SW 1271 (cell line): ENCODE measurements at places on chromosomes 4 and X.

DNA sequence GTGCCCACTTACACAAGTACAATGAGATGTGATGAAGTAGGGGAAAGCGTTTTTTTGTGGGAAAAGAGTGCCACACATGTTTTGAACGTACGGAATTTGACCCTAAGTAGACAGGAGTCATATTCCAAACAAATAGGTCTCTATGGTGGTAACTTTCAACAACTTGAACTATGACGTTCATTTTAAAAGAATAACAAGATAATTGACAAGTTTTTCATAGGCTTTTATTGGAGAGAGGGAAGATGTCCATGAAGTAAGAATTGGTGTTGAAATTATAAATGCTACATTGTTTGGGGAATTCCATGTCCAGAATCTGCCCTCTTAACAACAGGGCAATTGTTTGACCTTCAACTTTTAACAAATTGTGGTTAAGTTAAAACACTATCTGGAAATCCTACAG lies 126.5 kb downstream of the GASK1B start:
- DNase-seq, result no peak

- DNase-seq, result no peak
Observed at GRCh38 chrX:69504626-69505612, 793 bp downstream of the NALF2 start.

DNA sequence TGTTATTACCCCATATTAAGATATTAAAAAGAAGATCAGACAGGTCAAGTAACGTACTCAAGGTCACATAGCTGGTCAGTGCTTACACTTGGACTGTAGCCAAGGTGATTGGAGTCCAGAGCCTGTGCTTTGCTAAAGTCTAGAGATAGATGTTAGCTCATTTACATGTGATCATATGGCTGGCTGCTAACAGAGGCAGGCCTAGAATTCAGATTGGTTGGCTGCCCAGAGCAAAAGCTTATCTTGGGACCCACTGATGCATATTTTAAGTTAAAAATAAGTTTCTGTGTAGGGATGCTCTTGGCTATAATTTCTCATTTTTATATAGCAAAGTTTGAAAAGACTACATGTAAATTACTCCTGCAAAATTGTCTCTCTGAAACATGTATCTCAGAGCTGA lies 18.1 kb upstream of the EXOC1L start:
- DNase-seq, result no peak

DNA sequence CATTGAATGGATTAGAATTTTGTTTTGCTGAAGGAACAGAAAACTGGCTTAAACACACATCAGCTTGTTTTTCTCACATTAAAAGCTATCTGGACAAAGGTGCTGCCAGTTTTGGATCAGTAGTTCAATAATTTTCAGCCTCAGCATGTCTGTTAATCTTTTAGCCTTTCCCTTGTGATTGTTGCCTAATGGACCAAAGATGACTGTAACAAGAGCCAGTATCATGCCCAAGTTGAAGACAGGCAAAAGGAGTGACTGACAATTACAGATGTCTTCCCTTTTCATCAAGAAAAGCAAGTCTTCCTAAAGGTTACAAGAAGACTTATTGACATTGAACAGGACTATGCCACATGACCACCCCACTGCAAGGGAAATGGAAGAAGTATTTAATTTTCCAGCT lies 419.7 kb downstream of the MAPK10 start:
- DNase-seq, result no peak

GRCh38 chr4:125104616-125105015 lies 210.1 kb upstream of the FAT4 start:
- no peak for DNase-seq

- DNase-seq, result no peak
Observed at GRCh38 chrX:124338733-124339514, 6.5 kb downstream of the TEX13D start.

- no peak for DNase-seq
Observed at GRCh38 chr4:68368691-68369131, 18.8 kb upstream of the YTHDC1 start.

GRCh38 chrX:44871114-44871645 lies 1.8 kb upstream of the KDM6A start:
- DNase-seq, result no peak

DNA sequence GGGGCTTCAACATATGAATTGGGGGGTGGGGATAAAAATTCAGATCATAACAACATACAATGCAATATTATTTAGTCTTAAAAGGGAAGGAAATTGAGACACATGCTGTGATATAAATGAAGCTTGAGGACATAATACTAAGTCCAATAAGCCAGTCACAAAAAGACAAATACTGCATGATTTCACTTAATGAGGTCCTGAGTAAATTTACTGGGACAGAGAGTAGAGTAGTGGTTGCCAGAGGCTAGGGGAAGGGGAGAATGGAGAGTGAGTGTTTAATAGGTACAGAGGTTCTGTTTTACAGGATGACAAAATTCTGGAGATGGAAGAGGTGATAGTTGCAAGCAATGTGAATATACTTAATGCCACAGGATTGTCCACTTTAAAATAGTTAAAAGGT lies 89.2 kb upstream of the RAPGEF2 start:
- DNase-seq, result no peak

DNA sequence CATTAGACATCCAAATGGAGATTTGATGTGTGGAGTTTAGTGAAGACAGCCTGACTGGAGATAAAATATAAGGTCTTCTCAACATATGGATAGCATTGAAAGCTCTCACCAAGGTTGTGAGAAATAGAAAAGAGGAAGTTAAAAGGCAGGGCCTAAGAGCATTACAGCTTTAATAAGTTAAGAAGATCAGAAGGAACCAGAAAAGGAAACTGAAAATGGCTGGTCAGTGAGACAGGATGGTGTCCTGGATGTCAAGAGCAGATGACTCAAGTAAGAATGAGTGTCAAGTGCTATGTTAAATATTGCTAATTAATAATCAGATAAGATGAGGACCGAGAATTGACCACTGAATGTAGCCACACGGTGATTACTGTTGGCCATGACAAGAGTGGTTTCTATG lies 642.9 kb downstream of the STPG2 start:
- no peak for DNase-seq
